Nucleus accumbens (tissue), 56 donors: ENCODE measurements at places on chromosomes 3 and 15.

DNA sequence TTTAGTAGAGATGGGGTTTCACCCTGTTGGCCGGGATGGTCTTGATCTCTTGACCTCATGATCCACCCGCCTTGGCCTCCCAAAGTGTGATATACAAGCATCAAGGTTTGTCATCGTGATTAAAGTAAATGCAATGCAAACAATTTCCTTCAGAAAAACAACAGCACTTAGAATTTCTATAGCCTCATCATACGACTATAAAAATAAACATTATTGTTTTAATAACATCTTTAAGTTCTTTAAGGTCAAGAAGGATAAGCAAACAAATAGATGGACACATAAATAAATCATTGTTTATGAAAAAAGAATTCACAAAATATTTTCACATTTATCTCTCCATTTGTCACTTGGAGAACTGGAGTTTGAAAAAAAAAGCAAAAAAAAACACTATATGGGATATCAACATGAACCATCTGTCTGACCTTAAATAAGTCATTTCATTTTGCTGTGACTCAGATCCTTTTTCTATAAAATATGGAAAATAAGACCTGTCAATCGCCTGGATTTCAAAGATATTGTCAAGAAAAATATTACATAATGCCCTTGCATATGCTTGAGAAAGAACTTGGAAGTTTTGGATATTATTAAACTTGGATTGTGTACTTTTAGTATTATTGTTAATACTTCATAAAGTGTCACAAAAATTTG lies 642.0 kb upstream of the KCNMB2 start:
- DNase-seq: no peak

- no peak for DNase-seq
Measured at GRCh38 chr3:10703875-10704274, 112.2 kb upstream of the SLC6A11 start.

DNA sequence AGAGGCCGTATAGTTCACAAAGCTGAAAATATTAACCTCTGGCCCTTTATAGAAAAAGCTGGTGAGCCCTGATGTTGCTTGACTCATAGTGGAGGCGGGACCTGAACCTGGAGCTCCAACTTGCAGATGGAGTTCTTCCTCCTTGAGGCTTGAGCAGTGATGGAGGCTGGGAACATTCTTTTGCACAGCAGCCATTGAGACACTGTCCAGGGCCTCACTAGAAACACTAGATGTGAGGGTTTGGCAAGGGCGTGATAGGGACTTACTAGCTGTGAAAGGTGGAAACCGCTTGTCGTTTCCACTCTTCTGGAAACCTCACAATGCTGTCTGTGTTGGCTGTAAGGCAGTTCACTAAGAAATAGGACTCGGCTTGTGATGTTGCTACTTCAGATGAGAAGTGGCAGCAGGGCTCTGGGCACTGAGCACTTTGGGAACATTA lies 12.5 kb downstream of the SMAD6 start:
- DNase-seq: no peak

DNA sequence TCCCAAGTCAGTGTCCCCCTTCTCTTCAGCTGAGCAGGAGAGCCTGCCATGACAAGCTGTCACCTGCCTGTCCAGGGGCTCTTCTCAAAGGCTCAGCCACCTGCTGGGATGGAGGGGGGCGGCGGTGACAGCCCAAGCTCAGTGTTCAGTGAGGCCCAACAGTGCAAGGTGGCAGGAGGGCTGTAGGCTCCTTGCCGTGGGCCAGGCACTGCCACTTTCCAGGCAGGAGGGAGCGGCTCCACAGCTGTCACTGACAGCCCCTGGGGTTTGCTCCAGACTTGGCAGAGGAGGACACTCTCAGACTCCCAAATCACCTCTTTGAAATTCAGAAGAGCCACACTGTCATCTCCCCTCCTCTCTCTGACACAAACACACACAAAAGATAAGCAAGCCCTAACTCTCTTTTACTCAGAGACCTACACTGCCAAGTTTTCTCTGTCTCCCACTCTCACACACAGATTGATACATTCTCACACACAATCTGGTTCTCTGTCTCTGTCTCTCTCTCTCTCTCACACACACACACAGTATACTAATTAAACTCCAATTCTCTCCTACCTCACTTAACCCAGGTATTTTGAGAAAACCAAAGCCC lies 443.3 kb downstream of the EPHB1 start:
- DNase-seq: no peak

DNA sequence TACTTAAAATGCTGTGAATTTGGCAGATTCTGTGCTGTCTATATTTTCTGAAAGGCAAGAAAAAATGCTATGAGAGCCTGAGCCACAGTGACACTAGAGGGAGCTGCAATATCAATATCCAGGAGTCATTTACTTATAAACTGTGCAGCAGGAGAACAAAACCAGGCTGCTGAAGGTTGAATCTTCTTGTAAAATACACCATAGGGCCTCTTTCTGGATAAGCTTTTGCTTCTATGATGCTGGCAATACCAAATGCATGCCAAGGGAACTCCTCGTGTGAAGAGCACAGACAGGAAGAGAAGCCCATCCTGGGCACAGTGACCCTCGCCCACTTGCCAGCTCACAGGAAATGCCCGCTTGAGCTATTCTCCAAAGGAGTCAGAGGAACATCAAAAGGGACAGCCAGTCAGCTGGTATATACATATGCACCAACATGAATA lies 48.0 kb upstream of the TSPAN3 start:
- DNase-seq: peak; percentile 28

DNA sequence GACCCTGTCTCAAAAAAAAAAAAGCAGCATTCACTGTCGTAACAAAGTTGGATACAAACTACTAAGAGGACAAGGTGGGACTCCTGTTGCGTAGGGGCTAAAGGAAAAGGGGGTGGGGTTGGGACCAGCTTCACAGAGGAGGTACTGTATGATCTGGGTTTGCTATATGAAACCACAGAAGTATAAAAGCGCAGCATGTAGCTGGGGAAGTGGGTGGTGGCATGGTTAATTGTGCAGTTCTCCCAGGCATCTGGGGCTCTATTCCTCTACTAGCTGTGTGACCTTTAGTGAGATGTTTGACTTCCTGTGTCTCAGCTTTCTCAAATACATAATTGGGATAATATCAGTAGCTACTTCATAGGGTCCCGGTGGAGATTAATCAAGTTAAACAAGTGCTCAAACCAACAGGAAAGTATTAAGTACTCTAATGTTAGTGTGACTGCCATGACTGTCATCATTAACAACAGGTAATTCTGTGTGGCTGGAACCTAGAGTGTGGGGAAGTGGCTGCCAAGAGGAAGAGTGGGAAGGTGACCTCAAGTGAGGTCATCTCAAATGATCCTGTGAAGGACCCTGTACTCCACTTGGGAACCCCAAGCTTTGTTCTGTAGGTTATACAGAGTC lies 11.5 kb downstream of the PARP16 start:
- DNase-seq: no peak

- DNase-seq: no peak
Measured at GRCh38 chr3:44326515-44326914, 12.1 kb upstream of the TCAIM start.

DNA sequence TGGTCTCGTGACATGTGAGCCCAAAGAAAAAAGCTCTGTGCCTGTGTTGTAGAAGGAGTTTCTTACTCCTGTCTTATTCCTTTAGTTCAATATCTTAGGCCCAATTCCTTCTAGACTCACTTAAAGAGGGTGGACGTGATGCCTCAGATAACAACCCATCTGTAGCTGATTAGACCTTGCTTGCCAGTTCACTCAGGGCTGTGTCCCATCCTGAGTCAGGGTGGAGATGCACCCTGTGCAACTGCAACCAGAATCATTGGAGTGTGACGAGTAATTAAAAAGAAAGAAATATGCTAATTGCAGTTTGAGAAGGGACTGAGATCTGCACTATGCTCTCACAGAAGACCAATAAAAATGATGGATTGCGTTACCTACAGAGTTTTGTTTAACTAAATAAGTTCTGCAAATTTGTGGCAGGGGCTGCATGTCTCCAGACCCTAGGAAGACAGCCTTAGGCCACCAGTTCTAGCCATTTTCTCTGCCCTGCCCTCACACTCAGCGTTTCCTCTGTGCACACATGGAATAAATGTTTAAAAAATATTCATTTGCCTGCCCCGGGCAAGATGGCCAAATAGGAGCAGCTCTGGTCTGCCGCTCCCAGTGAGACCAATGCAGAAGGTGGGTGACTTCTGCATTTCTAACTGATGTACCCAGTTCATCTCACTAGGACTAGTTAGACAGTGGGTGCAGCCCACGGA lies 83.0 kb downstream of the MOBP start:
- no peak for DNase-seq
